NCI-H1694 (cell line): ENCODE measurements at places on chromosomes 3 and 15.

DNA sequence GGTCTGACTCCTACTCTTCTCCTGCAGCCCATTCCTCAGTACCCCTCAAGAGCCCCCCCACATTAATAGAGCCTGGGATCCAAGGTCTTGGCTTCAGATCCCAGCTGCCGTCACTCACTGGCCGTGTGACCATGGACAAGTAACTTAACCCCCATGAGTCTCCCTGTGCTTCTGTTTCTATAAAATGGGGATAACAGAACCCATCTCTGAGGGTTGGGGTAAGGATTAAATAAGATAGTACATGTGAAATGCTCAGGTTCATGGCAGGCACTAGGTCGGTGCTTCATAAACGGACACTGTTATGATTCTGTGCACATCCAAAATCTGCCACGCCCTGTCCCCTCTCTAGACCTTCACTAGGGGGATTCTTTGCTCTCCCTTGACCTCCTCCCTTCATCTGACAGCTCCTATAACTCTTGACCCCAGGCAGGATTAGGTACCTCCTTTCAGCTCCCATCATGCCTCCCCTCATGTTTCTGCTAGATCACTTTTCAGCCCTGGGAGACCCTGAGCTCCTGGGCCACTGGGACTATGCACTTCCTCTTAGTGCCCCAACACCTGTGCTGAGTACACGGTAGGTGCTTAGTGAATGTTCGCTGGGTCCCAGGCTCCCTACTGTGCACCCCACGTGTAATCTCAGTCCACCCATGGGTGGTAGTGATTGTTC is 1.5 kb downstream of the CAND2 start:
- DNase-seq = no peak

DNA sequence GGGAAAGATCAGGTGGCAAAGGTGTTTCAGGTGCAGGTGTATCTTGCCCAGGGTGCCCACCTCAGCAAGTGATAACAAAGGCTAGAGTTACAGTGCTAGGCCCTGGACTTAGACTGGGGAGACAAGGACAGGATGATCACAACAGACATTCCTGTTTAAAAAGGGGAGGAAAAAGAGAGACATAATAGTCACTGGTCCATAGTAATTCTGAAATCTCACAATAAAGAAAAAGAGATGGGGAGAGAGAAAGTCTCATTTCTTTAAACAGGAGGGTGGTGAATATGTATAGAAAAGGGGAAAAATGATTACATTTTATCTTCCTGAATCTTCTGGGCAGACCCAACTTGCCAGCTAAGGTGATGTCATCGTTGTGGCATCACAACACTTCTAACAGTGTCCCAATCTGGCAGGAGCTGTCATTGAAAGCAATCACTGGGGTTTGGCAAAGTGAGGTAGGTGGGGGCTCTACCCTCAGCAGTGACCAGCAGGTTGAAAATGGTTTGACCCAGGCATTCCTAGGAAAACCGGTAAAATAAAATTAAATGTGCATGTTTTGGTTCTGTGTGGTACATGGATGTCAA is 99.5 kb downstream of the ZNF621 start:
- DNase-seq = no peak

GRCh38 chr3:30186741-30187219 is 419.6 kb upstream of the TGFBR2 start:
- no peak for DNase-seq

DNA sequence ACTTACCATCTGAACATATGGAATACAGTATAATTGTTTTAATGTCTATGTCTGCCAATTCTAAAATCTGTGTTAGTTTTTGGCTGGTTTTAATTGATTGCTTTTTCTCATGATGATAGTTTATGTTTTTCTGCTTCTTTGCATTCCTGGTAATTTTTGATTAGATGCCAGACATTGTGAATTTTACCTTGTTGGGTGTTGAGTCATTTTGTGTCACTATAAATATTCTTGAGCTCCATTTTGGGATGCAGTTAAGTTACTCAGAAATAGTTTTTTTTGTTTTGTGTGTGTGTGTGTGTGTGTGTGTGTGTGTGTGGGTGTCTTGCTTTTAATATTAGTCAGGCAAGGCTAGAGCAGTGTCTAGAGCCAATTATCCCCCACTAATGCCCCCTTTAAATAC is 818.8 kb upstream of the NR2F2 start:
- no peak for DNase-seq

DNA sequence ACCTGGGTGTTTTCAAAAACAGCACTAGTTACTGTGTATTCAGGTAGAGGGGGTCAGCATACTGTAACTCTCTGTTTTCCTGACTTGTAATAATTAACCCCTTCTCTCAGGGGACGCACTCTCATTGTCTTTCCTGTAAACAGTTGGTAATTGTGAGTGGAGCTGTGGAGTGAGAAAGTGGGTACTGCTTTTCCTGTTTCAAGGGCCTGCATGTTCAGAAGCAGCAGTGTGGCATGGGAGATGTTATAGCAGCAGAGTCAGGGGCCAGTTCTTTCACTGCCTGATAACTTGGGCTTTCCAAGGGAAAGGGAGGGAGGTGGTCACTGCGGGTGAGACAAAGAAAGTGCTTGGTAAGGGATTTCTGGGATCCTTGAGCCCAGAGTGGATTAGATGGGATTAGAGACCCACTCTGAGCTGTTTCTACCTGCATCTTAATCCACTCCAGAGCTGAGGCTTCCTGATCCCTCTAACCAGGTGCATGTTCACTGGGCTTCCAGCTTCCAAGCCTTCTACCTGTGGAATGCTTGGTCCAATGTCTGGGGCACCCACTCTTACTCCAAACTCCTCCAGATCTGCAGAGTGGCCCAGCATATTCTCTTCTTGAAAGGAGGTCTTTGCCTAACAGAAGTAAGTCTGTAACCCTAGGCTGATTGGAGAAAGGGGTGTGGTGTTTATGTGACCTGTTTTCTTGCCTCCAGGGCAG is 105.2 kb downstream of the RPLP1 start:
- DNase-seq = no peak

DNA sequence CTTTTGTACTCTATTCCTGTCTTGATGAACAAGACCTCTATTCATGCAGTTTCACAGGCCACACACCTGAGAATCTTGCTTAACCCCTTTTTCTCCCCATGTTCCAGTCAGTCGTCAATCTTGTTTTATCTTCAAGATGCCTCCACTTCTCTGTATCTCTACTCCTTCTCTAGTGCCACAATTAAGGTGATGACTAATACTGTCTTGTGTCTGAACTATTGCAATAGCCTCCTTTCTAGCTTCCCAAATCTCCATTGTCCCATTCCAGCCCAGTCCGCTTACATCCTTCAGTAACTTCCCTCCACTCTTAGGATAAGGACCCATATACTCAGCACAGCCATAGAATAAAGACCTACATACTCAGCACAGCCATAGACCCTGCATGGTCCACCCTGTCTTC is 24.7 kb downstream of the CHST14 start:
- DNase-seq = no peak

GRCh38 chr3:11818033-11818432 is 28.7 kb downstream of the TAMM41 start:
- DNase-seq = peak; percentile 61

- DNase-seq = no peak
Observed at GRCh38 chr3:68135067-68135466, 480.7 kb upstream of the SUCLG2 start.

GRCh38 chr3:108407886-108408285 is 102.5 kb downstream of the MYH15 start:
- no peak for DNase-seq

- no peak for DNase-seq
Observed at GRCh38 chr3:63519426-63519825, 133.0 kb upstream of the SNTN start.

DNA sequence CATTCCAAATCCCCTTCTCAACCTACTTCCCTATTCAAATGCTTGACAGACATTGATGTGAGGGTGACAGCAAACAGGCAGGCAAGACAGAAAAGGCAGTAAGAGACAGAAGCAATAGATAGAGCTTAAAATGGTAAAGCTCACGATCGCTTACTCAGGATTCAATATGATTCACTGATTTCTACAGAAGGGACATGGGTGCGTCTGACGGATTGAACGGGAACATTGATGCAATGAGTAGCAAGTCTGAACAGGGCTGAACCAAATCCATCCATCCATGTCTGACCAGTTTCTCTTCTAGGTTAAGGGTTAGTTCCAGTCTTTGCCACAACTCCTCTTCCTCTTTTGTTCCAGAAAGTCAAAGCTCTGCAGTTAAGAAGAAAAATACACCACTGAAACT is 35.1 kb downstream of the P2RY1 start:
- DNase-seq = no peak

DNA sequence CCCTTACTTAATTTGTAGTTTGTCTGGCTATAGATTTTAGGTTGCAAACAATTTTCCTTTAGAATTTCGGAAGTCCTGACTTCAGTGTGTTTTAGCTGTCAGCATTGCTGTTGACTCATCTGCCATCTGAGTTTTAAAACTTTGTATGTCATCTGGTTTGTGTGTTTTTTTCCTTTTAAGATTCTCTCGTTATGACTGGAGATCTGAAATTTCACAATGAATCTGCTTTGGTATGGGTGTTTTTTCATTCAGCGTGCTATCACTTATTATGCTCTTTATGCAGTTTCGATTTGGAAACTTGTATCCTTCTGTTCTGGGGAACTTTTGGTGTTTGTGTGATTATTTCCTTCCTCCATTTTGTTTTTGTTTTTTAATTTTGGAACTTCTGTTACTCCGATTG is 53.7 kb upstream of the ZNF280D start:
- DNase-seq = no peak

GRCh38 chr3:128466840-128467541 is at the start of gene DNAJB8:
TSS of gene DNAJB8 (minus strand) at chr3:128466890. CDS start at chr3:128463245, 3,645 bp downstream.
- DNase-seq = no peak

- no peak for DNase-seq
Observed at GRCh38 chr15:95175914-95176658, 944.7 kb downstream of the MCTP2 start.
